Hematopoietic multipotent progenitor cell treated with erythropoietin and hydrocortisone succinate and interleukin-3 and kit ligand, for 8 days (in vitro differentiated cells): ENCODE measurements at places on chromosomes 12 and 14.

- DNase-seq, result peak; percentile 41
Observed at GRCh38 chr12:119671070-119671469, 3.1 kb downstream of the PRKAB1 start.

DNA sequence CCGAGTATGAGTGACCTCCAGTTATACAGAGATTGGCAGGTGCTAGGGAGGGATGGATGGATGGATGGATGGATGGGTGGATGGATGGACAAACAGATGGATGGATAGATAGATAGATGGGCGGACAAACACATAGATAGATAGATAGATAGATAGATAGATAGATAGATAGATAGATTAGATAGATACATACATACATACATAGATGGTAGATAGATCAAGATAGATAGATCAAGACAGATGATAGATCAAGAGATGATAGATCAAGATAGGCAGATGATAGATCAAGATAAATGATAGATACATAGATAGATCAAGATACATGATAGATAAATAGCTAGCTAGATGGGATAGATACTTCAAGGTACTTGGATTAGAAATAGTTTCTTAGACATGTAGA lies 18.6 kb upstream of the RFLNA start:
- no peak for DNase-seq

DNA sequence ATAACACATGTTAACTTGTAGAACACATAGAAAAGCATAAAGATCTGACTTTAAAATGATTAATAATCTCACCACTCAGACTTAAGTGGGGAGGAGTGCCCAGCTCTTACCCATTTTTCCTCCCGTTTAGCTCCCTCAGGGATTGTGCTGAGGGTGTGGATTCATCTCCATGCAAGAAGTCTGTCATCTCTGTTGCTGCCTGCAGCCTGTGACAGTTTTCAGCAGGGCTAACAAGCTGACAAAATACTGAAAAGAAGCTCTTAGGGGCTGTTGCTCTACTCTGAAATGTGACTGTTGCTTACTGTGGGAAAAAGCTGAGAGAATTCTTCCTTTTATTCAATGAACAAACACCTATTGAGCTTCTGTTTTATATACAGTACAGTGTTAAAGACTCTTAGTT lies 216.2 kb downstream of the CPNE8 start:
- no peak for DNase-seq

- peak; percentile 56 for DNase-seq
Observed at GRCh38 chr14:55707365-55707804, 127.4 kb downstream of the KTN1 start.

DNA sequence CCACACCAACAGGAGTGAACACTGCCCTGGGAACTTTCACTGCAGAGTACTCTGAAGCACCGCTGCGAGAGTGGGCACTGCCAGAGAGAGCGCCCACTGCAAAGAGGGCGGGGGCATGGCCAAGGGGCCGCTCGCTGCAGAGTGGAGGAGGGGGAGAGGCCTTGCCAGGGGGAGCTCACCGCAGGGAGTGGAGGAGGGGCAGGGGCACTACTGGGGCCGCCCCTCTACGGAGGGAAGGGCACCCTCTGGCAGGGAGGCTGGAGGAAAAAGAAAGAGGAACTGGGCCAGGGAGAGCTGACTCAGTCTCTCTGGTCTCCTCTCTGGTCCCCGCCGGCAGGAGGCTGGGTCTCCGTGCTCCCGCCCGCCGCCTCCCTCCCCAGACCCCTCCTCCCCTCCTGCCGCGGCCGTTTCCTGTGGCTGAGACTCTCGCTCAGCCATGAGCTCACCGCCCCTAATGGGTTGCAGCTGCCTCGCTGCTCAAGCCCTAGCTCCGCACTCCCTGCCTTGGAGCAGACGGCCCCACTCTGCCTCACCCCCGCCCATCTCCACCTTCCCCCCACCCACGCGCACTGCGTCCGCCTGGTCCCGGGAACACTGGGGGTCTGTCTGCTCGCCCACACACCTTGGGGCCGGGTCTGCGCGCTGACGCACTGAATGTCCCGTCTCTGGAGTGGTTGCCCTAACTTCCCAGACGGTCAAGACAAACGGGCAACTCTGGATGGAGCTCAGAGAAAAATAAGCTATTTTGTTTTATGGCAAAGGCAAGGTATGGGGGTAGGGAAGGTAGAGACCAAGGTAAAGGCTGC lies 1.3 kb downstream of the ARHGEF40 start:
- peak; percentile 36 for DNase-seq

GRCh38 chr14:47040550-47040949 lies 389.0 kb upstream of the RPL10L start:
- DNase-seq, result peak; percentile 84

DNA sequence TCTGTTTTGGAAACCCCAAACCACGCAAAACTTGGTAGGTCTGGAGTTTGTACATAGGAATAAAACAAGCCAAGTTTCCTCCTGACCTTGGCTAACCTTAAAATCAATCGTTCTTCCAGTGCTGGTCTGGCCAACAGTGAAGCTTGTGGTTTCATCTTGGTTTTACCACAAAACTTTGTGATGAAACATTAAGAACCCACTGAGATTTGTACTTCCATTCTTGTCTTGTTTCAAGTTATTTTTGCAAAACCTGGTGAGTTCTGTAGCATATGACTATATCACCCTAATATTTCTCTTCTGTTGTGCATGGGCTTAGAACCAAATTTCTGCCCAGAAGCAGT lies 26.4 kb downstream of the SIX1 start:
- DNase-seq, result no peak

- peak; percentile 35 for DNase-seq
Observed at GRCh38 chr12:52004042-52004648, 2.6 kb upstream of the TAMALIN start.

DNA sequence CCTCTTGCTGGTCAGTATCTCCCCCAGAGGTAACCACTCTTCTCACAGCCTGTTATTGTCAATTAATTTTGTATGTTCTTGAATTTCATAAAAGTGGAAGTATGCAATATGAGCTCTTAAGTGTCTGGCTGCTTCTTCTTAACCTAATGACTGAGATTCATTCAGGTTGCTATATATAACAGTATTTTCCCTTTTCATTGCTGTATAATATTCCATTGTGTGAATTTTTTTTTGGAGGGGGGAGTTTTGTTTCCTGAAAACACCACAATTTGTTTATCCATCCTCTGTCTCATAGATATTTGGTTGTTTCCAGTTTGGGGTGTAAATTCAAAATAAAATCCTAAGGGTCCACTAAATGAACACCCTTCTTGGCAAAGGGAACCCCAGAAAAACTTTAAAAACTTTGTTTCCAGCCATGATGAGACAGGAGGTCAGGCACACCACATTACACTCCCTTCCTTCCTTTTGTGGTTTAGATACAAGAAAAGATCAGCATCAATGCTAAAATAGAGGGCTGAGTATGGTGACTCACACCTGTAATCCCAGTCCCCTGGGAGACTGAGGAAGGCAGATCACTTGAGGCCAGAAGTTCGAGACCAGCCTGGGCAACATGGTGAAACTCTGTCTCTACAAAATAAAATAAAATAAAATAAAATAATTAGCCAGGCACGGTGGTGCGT lies 4.1 kb upstream of the DAO start:
- no peak for DNase-seq

- no peak for DNase-seq
Observed at GRCh38 chr12:76762601-76762980, 1.3 kb upstream of the ZDHHC17 start.

DNA sequence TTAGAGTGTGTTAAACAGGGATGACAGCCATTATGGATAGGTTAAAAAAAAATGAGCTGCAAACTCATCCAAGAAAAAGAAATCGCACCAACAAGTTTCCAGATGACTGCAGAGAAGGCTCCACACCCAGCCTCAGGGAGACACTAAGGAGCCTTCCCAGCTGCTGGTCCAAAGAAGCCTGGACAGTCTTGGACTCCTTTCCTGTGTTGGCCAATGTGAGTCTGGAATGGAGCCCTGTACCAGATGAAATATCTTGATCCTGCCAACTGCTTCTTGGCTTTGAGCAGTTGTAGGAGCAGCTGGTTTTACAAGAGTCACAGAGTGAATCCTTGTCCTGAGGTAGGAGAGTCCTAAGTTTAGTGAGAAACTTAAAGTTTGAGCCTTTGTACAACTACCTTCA lies 44.5 kb downstream of the SLC38A1 start:
- DNase-seq, result no peak

- peak; percentile 73 for DNase-seq
Observed at GRCh38 chr14:64502887-64503433, 678 bp downstream of the ZBTB25 start.

DNA sequence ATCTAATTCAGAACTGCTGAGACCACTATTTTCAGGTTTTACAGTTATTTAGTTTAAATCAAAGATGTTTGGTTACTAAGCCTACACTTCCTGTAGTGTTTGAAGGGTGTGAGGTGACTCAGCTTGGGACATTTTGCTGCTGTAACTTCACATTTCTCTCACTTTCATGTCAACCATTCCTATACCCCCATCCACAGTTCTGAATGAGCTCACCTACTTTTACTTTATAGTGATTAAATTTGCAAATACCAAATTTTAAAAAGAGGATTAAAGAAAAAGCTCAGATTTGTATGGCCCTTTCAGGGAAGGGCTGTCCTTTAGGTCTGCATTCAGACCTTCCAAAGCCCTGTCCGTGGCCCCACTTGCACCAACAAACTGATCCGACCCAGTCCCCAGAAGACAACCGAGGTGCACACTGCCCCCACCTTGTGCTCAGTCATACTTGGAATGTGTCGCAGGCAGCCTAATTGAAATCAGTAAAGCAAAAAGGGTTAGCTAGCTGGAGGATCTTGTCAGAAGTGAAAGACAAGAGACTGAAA lies 174.4 kb downstream of the MON2 start:
- no peak for DNase-seq

DNA sequence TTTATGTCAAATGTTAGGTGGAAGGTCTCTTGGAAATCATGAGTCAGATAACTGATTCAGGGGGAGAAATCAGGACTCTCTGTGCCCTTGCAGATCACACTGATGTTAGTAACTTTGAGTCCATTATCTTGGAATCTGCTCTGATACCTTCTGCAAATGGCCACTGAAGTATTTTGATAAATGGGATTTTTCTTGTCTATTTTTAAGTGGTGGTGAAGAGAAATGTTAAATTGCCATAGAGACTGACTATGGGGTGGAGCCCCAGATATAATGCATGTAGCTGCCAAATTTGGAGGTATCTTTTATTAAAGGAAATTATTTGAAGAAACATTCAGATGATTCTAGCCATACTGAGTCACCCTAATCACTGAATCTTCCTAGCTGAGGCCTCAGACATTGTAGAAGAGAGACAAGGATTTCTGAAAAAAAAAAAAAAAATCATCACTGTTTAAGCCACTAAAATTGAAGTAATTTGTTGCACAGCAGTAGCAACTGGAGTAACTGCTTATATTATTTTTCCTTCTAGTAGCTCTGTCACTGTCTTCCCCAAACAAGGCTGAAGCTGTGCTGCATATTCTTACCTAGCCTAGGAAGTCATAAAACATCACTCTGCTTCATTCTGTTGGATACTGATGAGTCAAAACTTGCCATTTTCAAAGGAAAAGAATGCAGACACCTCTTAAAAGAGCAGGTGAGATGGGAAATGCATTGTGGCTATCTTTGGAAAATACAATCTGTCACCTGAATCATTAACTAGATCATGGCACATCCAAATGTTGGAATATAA lies 36.0 kb upstream of the CLEC14A start:
- no peak for DNase-seq

DNA sequence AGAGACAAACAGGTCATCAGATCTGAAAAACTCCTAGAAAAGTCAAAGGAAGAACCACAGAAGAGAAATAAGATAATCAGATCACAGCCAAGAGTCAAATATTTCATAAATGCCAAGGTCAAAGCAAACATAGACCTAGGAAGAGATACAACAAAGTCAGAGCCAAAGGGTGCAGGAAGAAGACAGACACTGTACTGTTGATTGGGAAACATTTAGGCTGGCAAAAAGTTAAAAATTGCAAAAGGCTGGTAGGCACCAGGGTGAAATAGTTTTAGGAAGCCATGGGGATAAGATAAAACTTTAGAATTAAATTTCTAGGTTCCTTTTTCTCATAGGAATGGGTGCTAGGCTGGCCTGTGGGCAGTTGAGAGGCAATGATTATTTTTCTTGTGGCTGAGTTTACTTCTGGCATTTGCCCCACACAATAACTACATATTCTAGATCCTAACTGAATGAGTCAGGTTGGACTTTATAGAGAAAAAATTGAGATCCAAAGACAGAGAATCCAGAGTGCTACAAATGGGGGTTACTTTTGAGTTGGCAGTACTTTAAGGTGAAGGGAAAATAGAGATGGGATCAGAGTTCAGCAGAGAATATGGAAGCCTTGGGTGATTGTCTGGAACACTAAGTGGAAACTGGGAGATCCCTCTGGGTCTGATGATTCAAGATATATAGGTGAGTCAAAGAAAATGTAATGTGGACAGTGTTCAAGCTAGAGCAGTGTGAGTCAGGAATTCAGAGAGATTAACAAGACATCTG lies 215.5 kb downstream of the C12orf50 start:
- DNase-seq, result no peak

- no peak for DNase-seq
Observed at GRCh38 chr14:84254290-84254689, 1275.7 kb upstream of the FLRT2 start.

GRCh38 chr12:55829967-55830600 lies 697 bp upstream of the DNAJC14 start:
- DNase-seq, result peak; percentile 39

DNA sequence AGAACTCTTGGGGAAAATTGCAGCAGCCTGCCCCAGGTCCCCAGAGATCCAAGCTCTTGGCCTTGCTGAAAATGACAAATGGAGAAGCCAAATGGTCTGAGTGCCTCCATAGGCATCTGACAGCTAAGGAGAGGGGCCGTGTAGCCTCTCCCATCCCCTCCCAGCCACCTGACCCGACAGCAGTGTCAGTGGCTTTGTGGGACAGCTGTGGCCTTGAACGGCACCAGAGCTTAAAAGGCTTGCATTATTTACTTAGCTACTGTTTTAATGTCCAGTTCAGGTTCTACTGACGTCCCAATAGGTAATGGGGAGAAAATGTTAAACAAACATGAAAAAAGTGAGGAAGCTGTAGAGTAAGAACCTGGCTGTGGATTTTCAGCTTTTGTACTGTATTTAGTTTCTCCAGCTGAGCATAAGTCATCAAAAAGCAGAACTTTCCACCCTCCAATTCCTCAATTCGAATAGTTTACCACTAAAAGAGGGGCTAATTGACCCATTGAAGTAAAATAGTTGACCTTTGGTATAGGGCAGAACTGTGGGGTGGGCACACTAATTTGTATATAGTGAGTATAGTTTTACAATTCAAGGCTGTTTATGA lies 50.0 kb downstream of the FOS start:
- DNase-seq, result no peak
